ENCODE measurements at places on chromosomes 4 and X.

DNA sequence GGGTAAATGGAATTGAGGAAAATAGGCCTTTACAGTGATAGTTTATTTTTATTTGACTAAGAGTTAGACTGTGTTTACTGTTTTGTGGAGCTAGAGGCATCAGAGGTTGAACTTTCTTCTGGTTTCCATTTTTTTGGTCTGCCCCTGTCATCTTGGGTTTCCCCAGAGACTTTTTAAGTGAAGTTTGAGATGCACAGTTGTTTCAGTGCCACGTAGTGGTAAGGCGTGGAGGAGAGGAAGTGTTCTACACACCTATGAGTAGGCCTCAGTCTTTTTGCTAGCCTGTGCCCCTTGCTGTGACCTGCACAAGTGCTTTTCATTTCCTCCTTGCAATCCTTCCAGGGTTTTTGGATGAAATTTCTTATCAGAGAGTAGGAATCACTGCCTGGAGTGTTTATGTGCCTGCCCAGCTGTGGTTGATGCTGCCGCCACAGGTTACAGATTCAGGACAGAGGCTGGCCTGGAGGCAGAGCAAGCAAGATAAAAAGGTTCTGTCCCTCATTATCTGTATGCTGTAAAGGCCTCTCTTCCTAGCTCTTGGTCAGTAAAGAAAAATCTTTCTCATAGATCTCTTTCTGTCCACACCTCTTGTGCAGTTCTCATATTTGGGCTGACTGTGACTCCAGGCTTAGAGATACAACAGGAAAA, 12.5 kb upstream of the HSFX4 start:
- no peak for DNase-seq

DNA sequence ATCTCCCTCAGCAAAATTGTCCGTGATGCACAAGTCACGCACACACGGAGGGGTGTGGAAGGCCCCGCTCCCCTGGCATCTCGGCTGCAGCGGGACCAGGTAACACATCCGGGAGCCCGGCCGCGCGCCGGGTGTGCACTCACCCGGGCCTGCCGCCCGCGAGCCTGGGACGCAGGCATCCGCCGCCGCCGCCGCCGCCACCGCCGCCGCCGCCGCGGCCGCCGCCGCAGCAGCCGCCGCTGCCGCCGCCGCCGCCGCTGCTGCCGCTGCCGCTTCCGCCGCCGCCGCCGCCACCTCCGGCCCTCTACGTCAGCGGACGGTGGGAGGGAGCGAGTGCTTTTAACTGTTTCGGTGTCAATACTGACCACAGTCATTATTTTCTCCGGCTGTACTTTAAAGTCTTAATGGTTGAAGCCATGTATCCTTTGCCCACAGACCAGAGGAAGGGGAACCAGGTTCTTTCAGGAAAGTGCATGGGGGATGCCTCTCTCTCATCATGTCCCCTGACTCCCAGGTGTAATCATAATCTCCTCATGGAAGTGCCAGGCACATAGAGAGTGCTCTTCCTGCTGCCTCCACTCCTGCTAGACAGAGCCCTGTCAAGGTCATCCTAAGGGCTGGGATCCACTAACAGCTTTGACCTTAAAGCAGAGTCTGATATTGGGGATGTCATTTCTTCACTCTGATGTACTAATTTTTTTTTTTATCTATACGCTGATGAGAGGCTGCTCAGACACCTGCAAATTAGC, 38.0 kb downstream of the MAGEE2 start:
- DNase-seq: peak; percentile 36

- DNase-seq: no peak
Observed at GRCh38 chr4:18626366-18626765, 604.8 kb upstream of the LCORL start.

DNA sequence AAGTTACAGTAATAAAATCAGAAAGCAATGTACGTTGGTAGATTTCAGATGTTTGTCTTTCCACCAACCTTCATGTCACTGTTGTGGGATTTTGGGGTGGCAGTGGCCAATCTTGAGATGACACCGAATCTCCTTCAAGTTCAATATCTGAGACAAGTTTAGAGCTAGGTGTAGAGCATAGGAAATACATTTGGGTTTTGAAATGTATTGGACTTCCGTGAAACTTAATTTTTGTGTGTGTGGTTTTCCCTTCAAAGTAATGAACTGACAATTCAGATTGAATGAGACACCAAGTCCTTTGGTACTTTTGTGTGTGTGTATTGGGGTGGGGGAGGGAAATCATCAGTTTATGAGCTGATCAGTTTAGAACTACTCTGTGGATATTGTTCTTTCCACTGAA, 1.8 kb downstream of the WDR44 start:
- no peak for DNase-seq

GRCh38 chr4:140222171-140222570, 68.2 kb upstream of the MAML3 start:
- peak; percentile 65 for DNase-seq

GRCh38 chrX:3134316-3134945, 93.2 kb downstream of the ARSF start:
- peak; percentile 14 for DNase-seq

GRCh38 chrX:38718311-38718710, 82.9 kb upstream of the MID1IP1 start:
- DNase-seq: no peak

DNA sequence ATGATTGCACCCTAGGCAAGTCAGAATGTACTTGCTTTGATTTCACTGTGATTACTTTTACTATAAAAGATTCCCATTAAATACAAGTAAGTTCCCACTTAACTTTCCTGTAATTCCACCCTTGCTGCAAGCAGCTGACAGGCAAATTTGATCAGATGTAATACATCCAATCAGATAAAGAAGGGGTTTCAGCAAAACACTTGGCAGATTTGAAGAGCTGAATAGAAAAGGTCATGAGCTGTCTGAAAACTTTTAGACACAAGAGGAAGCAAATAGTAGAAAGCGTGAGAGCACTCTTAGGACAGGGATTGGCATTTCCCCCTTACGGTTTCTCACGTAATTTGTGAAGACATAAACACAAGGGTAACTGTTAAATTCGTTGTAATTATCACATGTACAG, 22.8 kb downstream of the HSD17B13 start:
- no peak for DNase-seq

DNA sequence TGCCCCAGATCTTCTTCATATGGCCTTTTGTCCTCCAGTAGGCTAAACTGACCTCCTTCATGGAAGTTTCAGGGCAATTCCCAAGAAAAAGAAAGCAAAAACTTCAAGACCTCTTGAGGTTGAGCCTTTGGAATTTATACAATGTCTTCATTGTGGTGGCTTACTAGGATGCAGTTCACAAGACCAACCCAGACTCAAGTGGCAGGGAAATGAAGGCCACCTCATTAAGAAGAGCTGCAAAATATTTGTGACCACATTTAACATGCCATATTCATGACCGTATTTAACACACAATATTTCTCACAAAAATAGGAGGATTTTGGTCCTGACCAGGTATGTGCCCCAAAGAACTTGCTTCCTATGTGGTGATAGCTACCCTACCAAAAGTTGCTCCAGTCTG, 605.5 kb upstream of the PITX2 start:
- DNase-seq: peak; percentile 21

- peak; percentile 34 for DNase-seq
Observed at GRCh38 chr4:39544580-39545315, 17.5 kb upstream of the UGDH start.

- peak; percentile 60 for DNase-seq
Observed at GRCh38 chr4:67546971-67547370, 1.7 kb upstream of the CENPC start.

GRCh38 chr4:858831-859451, 33.0 kb upstream of the CPLX1 start:
- DNase-seq: no peak

GRCh38 chrX:38859602-38860001, 58.3 kb downstream of the MID1IP1 start:
- DNase-seq: peak; percentile 14

- no peak for DNase-seq
Observed at GRCh38 chr4:11546391-11547175, 117.9 kb upstream of the HS3ST1 start.

GRCh38 chr4:173013232-173013930, 155.2 kb upstream of the GALNT7 start:
- peak; percentile 30 for DNase-seq

GRCh38 chrX:54640736-54641135, 110.7 kb downstream of the GNL3L start:
- DNase-seq: peak; percentile 49

- no peak for DNase-seq
Observed at GRCh38 chr4:125169192-125169591, 145.6 kb upstream of the FAT4 start.

DNA sequence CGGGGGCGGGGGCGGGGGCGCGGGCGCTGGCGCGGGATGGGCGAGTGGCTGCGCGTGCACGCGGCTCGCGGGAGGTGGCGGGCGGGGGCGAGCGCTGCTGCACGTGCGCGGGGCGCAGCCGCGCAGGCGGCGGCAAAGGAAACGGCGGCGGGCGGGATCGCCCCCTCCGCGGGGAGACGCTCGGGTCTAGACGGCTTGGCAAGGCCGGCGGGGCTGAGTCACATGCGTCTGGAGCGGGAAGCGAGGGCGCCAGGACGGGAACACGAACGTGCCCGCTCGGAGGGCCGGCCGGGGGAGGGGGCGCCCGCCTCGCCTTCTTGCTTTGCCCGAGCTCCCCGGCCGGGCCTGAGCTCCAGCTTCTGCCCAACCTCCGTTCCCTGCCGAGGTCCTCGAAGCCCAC, 4.3 kb upstream of the HAUS7 start:
- peak; percentile 45 for DNase-seq

DNA sequence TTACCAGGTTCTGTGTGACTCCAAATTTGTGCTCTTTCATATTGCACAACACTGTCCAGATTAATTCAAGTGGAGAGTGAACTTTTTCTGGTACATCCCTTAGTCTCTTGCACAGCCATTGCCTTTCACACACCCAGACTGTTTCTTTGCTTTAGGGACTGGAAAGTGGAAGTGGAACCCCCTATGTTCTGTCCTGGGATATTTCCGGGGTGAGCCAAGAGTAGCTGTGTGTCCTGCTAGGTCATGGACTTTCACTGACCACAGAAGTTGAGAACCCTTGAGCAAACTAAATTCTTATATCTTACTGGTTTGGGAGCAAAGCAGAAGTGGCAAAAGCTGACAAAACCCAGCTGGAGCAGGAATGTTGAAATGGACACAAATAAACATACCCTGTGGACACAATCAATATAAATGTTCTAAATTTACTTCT, 10.3 kb upstream of the VSIG4 start:
- DNase-seq: no peak

DNA sequence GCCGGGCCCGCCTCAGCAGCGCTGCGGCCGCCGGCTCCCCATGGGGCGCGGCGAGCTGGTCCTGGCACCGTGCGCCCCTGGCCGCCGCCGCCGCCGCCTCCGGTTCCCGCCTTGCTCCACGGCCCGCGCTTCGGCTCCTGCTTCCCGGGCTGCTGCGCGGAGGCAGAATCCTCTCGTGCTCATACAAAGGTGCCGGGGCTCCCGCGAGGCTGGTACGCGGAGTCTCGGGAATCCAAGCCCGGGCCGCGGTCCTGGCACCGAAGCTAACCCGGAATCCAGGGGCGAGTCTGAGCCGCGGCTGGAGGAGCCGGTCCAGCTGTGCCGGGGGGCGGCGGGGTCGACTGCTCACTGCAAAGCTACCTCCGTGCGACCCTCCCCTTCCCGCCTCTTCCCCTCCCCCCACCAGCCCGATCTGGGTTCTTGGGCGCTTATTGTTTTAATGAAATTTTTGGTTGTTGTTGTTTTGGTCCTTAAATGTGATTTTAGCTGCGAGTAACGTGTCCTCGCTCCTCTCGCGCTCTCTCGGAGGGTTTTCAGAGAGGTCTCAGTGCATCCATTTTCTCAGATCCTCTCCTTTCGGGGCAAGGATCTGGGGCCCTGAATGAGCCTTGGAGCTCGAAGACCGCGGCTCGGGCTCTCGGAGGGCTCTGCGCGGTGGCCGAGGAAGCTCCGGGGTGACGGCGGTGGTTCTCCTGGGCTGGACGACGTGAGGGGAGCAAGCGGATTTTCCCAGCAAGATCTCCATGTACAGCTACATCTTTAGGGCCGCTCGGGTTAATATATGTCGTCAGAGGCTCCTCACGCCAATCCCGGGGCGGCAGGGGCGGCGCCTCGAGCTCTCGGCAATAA, at the start of gene HAND2:
Gene HAND2, minus strand, starts transcription at position 753 of the 849 bp plus-strand sequence. CDS start 940 bp downstream, outside the sequence.
- DNase-seq: peak; percentile 60

DNA sequence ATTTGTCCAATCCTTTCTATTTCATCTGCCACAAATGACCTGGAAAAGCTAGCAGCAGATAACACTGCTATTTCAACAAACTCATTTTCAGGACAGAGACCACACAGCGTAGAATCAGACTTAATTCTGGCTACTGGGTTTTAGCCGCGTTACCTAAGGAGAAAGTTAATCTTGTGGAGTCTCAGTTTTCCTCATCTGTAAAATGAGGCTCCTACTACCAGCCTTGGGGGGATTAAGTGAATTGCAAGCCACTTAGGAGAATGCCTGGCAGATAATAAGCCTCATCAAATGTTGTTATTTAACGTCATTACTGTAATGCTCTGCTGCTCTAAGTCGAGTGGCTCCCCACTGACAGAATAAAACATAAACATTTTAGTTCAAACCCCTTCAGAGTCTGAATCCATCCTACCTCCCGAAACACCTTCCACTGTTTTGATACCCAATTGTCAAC, 1.4 kb downstream of the CCNI start:
- DNase-seq: no peak

GRCh38 chr4:144591401-144591800, 54.6 kb upstream of the HHIP start:
- DNase-seq: peak; percentile 88

DNA sequence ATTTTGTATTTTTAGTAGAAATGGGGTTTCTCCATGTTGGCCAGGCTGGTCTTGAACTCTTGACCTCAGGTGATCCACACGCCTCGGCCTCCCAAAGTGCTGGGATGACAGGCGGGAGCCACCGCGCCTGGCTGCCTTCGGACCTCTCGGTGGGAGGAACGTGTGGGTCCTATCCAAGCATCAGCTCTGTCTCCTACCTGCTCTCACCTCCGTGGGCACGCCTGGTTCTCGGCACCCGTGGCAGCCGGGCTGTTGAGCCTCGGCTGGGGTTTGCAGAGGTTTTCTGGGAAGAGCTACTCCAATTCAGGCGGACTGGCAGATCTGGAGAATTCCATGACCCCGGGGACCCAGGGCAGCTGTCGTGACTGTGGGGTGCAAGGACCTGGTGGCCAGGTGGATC, 23.6 kb upstream of the PPP2R3B start:
- DNase-seq: no peak

GRCh38 chrX:69050051-69050765, 115.0 kb downstream of the PJA1 start:
- no peak for DNase-seq

- DNase-seq: no peak
Observed at GRCh38 chrX:44507292-44507691, 35.4 kb downstream of the FUNDC1 start.

DNA sequence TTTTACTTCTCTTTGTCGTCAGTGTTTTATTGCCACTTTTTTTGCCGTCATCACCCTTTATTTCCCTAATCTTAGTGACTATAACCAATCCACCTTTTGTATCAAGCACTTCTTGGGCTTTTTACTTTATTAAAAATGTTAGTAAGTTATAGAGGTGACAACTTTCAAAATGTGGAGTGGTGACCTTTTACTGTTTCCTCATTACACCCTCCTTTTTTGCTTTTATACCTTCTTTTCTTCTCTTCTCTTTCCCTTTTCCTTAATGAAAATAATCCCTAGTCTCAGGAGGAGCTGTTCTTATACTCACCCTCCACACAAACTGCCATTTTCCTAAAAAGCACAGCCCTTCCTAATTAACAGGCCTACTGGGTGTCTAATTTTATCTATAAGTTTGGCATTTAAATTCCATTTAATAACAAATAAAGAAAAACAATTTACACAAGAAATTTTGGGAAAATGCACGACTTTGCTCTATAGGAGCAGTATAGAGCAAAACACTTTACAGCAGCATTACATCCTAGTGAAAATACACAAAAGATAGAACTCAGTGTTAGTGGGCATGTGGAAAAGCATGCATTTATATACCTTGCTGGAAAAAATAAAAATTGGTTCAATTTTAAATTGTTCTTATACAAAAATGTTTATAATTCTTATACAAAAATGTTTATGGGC, 27.3 kb downstream of the BBS12 start:
- no peak for DNase-seq

All from iris pigment epithelial cell (primary cell).